Suppressor macrophage (primary cell): ENCODE measurements at places on chromosomes 1 and 21.
A peak's percentile ranks its signal among the peaks of the same experiment; 100 is the strongest.

GRCh38 chr21:42332557-42333317 is 17.5 kb upstream of the TFF3 start:
- no peak for DNase-seq

DNA sequence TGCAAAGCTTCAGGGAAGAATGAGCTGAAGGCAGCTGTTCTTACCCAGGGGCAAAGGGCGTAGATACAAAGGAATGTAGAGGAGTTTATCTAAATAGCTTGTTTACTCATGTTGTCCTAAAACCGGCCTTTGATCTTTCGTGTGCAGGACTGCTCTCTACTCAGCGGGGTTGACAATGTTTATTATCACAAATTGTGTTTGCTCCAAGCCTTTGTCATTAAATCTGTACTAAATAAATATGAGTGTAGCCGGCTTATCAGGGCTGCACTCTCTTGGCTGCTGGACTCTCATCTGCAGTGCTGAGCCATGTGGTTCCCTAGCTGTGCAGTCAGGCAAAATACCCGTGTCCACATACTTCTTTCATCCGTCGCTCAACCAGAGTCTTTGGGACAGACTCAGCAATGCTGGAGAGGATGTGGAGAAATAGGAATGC is 199.0 kb downstream of the LBR start:
- no peak for DNase-seq

GRCh38 chr1:43041591-43041990 is 82.9 kb upstream of the SLC2A1 start:
- DNase-seq = no peak

GRCh38 chr1:31108861-31109260 is 43.3 kb upstream of the PUM1 start:
- DNase-seq = no peak

DNA sequence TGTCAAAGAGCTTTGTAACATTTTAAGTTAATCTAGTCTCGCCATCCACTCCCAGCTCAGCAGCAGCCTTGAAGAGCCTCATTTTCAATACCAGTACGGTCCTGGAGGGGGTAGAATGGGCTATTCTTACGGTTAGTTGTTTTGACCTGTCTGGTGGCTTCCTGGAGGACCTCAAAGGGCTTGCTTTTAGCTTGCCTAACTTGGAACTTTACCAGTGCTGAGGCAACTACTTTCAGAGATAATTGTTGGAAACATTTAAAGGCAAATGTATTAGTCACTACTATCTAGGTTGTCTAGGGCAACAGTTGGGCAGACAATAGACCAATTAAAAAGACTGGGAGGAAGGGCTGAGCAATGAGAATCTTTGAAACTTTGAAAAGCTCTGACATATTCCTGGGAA is 56.0 kb downstream of the TTLL7 start:
- no peak for DNase-seq

- DNase-seq = no peak
Observed at GRCh38 chr1:1781526-1781903, 3.2 kb upstream of the NADK start.

DNA sequence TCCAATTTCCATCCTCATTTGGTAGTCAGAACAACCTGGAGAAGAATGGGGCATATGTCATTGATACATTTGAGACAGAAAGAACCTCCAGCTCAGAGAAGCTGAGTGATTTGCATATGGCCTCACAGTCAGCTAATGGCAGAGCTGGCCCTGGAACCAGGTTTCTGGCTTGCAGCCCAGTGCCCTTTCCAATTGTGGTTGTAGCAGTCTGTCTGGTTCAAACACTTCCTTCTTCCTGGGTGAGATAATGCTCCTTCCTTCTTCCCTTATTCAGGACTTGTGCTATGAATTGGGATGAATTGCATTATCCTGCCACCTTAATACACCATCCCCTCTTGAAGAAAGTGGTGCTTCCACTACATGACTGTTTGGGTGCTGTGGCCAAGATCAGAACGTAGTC is 24.2 kb downstream of the SLC5A9 start:
- DNase-seq = peak; percentile 66

- DNase-seq = peak; percentile 48
Observed at GRCh38 chr21:36076878-36077655, 7.2 kb downstream of the CBR1 start.

GRCh38 chr21:34841154-34841553 is 172.4 kb downstream of the CLIC6 start:
- DNase-seq = no peak

DNA sequence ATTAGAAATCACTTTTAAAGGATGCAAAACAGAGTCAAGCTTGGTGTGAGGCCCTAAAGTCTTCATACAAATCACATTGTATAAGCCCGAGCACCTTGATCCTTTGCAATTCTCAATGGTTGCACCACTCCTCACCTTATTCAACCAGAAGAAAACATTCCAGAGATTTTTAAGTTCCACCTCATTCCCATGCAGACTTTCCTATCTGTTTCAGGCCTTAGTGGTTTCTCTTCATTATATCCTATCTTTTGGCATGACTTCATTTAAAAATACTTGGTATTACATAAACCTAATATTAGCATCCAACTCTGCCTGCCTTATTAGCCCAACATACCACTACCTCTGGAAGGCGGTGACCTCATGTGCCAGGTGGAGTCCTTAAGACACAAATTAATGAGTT is 9.3 kb upstream of the GREM2 start:
- no peak for DNase-seq

DNA sequence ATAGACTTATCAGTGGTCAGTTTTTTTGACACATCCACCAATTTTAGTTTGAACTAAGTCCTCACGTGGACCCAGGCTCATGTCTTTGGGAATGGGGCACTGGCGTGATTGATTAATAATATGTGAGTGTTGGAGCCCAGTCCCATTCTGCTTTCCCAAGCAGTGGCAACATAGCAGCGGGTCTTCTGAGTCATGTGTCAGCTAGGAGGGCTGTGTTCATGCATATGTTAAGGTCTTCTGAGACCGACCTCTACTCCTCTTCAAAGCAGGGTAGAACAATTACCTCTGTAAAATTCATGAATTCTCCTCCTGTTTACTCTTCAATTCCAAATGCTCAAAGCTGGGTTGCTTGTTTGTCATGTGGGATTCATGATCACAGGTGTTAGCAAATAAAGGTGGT is 291.3 kb downstream of the CAMTA1 start:
- no peak for DNase-seq

DNA sequence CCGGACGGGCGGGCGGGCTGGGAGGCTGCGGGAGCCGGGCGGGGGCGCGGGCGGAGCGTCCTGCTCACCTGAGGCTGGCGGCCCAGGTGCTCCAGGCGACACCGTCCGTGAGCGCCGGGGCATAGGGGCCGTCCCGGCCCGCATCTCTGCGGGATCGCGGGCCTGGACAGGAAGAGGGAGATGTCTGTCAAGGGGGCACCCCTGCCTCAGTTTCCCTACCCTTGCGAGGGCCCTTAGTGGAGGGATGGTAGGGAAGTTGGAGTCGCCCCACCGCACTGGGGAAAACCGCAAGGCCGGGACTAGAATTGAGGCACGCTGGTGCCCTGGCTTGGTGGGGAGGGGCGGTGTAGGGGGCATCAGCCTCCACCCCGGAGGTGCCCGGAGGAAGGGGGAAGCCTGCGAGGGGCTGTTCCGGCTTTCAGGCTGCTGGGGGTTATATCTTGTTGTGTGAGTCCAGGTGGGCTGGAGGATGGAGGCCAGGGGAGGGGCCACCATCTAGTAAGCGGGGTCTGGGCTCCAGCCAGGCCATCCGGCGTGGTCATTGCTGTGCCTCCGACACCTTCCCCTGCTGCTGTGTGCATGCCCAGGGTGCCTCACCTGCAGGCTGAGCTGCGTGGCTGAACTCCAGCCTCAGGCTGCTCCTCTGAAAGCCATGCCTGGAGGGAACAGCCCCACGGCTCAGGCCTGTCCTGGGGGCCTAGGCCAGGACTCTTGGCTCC is 580 bp downstream of the VWA1 start:
- no peak for DNase-seq

DNA sequence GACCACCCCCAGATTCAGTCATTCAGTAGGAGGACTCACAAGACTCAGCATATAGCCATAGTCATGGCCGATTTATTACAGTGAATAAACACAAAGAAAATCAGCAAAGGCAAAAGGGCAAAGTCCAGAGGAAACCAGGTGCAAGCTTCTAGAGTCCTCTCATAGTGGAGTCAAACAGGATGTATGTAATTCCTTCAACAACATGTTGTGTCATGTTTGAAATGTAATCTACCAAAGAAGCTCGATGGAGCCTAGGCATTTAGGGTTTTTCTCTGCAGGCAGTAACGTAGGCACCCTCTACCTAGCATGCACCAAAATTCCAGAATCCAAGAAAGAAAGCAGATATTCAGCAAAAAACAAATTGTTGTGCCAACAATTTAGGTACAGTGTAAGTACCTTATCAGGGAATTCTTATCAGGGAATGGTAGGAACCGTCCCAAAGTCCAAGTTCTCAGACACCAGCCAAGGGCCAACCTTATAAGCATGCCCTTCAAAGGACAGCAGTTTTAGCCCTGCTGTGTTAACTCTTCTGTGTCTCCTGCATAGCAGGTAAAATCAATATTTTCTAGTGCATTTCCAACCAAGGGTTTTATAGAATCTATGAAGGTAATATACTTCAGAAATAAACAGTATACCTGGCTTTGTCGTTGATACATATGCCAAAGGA is 16.1 kb upstream of the SLAMF6 start:
- no peak for DNase-seq

GRCh38 chr1:57882072-57882471 is 458.2 kb upstream of the DAB1 start:
- no peak for DNase-seq

DNA sequence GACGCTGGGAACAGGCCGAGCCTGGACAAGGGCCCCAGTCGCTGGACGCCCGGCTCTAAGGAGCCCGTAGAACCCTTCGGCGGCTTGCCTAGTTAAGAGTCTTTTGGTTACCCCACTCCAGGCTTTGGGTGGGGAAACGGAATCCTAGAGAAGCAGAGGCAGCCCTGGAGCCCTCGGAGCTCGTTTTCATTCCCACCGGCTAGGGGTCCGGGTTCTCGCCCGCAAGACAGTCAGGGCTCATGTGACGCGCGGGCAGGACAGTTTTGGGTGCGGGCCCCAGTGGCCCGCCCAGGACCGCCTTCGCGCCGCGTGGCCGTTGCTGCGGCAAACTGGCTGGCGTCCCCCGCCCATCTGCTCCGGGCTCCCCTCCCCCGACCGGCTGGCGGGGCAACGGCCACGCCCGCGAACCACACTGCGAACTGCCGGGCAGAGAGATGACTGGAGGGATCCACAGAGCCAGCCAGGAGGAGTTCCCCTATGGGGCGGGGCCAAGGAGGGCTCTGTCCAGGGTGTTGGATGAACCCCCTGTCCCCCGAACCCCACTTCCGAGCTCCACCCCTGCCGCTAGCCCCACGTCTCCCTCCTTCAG is 829 bp upstream of the HES2 start:
- DNase-seq = no peak

DNA sequence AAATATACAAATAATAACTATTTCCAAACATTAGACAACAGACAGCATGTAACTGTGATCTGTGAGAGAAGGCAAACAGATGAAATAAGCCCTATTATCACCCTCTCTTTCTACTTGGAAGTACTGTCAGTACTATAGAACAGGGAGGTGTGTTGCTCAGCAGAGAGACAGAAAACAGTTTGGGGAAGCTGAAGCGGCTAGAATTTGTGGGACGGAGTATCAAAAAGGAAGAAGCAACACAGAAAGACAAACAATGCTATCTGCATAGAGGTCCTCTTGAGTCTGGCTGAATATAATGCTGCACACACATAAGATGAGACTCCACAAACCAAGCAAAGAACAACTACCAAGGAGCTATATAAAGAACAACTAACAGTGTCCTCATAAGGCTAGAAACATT is 59.4 kb downstream of the ZZZ3 start:
- DNase-seq = peak; percentile 31

GRCh38 chr21:25836396-25836795 is 101.6 kb downstream of the GABPA start:
- DNase-seq = no peak

GRCh38 chr21:28419811-28420210 is 572.9 kb downstream of the LTN1 start:
- DNase-seq = no peak

- no peak for DNase-seq
Observed at GRCh38 chr1:41366455-41367287, 5.4 kb downstream of the FOXO6 start.

GRCh38 chr21:33940881-33941245 is 25.3 kb upstream of the ATP5PO start:
- DNase-seq = no peak

DNA sequence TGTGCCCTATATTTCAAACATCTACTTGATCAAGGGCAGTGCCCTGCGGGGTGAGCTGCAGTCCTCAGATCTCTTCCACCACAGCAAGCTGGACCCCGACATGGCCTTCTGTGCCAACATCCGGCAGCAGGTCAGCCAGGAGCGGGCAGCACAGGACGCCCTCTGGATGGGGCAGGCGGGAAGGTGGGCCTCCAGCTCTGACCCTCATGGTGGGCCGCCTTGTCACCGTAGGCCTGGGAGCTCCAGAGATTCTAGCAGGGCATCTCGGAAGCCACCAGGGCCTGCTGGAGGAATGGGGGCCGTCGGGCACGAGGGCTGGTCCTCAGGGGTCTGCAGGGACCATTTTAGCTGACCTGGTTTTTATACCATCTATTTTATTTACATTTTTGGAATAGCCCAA is 15.6 kb upstream of the MFN2 start:
- DNase-seq = no peak

- no peak for DNase-seq
Observed at GRCh38 chr1:167127661-167128060, 33.8 kb downstream of the STYXL2 start.

DNA sequence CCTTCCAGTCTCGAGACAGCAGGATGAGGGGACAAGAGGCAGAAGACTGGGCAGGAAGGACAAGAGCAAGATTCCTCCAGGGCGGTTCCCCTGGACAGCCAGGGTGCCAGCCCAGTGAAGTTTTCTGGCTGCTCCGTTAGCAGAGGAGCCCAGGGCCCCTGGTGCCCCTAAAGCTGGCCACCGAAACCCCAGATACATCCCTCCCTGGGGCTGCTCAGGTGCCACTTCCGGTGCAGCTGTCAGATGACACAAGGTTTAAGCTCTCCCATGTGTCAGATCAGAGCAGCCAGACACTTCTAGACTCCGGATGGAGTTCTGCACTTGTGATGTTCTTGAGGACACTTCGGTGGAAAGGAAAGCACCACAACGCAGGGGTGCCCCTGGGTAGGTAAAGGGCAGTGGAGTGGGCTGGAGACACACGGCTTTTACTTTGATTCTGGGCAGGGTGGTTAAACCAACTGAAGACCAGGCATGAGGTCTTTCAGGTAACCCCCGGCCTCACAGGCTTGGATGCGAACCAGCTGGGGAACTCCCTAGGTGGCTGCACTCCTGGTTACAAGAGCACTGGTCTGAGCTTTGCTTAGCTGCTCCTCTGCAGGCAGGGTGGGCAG is 85.7 kb downstream of the ITPKB start:
- DNase-seq = no peak

- no peak for DNase-seq
Observed at GRCh38 chr1:201153474-201154388, 543 bp downstream of the TMEM9 start.

- DNase-seq = peak; percentile 13
Observed at GRCh38 chr1:67060811-67061218, 6.9 kb upstream of the SLC35D1 start.

- no peak for DNase-seq
Observed at GRCh38 chr1:216461466-216461865, 38.2 kb upstream of the USH2A start.
